ENCODE measurements at places on chromosomes 11 and 22.
A peak's percentile ranks its signal among the peaks of the same experiment; 100 is the strongest.

- DNase-seq: no peak
Measured at GRCh38 chr11:43116071-43116470, 195.7 kb upstream of the API5 start.

- DNase-seq: no peak
Measured at GRCh38 chr11:107202241-107202640, 184.0 kb upstream of the GUCY1A2 start.

GRCh38 chr22:28243539-28243938 is 324.5 kb upstream of the PITPNB start:
- no peak for DNase-seq

GRCh38 chr22:46536537-46537224 is 739 bp downstream of the CELSR1 start:
- peak; percentile 71 for DNase-seq

GRCh38 chr11:19241260-19242178 is 774 bp upstream of the E2F8 start:
- peak; percentile 71 for DNase-seq

- DNase-seq: peak; percentile 79
Measured at GRCh38 chr22:28855355-28856094, 27.8 kb upstream of the ZNRF3 start.

GRCh38 chr22:24072361-24072760 is 61.3 kb downstream of the CABIN1 start:
- no peak for DNase-seq

GRCh38 chr11:109329716-109330115 is 92.3 kb upstream of the C11orf87 start:
- no peak for DNase-seq

- DNase-seq: no peak
Measured at GRCh38 chr11:61844909-61845565, 16.9 kb downstream of the FADS2 start.

GRCh38 chr22:44172370-44173108 is 8.2 kb upstream of the PARVG start:
- no peak for DNase-seq

GRCh38 chr11:122803306-122803705 is 35.0 kb upstream of the CRTAM start:
- DNase-seq: no peak

DNA sequence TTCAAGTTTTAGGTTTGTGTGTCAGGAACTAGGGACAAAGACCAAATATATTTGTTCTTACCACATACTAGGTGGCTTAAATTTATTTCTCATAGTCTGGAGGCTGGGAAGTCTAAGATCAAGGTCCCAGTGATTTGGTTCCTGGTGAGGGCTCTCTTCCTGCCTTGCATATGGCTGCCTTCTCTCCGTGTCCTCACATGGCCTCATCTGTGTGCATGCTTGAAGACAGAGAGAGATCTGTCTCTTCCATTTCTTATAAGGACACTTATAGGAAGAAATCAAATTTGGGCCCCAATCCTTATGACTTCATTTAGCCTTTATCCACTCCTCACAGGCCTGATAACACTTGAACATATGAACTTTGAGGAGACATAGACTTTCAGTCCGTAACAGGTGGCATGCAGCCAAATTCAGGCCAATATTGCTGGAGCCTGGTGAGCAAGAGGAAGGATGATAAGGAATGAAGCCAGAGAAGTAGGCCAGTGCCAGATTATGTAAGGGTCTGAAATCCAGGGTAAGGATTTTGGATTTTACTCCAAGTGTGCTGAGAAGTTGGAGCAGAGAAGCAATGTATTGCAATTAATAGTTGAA is 35.1 kb downstream of the TTC17 start:
- DNase-seq: no peak

Measured in HuH-7.5 (cell line).